ENCODE measurements at places on chromosomes 7 and 10.

GRCh38 chr10:19683356-19683755, 132.9 kb upstream of the PLXDC2 start:
- DNase-seq = no peak

DNA sequence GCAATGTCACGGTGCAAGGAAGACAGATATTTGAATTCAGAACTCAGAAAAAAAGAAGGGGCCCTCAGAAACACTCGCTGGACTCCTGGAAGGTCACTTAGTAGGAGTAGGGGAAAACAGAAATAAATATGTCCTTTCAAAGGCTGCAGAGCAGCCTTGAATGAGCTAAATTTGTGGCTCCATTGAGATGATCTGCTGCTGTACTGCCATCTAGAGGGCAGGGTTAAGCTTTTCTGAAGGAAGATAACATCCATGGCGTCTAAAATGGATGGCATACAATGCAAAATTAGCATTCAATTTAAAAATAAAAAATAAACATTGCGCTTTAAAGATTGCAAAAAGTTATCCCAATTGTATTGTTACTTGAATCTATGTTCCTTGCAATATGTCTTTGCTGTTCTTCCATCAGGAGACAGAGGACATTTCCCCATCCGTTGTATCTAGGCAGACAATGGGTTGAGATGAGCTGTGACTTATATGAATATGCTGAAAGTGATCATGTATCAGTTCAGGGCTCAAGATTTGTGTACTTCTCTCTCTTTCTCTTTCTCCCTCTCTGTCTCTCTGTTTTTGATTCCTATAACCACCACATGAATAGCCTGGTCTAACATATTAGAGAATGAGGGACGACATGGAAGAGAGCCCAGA, 642.2 kb downstream of the SH2D4B start:
- peak; percentile 56 for DNase-seq

GRCh38 chr10:12589291-12589690, 239.9 kb downstream of the CAMK1D start:
- DNase-seq = no peak

GRCh38 chr10:70753841-70754621, 31.1 kb downstream of the TBATA start:
- DNase-seq = no peak

GRCh38 chr10:8803992-8804391, 749.5 kb downstream of the GATA3 start:
- no peak for DNase-seq

GRCh38 chr7:22601812-22602565, 102.0 kb upstream of the STEAP1B start:
- DNase-seq = no peak

- DNase-seq = peak; percentile 32
Observed at GRCh38 chr10:101287997-101288635, 58.9 kb upstream of the LBX1 start.

GRCh38 chr7:114519240-114519639, 104.6 kb downstream of the FOXP2 start:
- no peak for DNase-seq

GRCh38 chr10:11225935-11226334, 208.3 kb downstream of the CELF2 start:
- peak; percentile 76 for DNase-seq

- DNase-seq = no peak
Observed at GRCh38 chr7:41787651-41788350, 84.9 kb upstream of the INHBA start.

GRCh38 chr7:43309706-43310022, 197.2 kb downstream of the HECW1 start:
- peak; percentile 6 for DNase-seq

DNA sequence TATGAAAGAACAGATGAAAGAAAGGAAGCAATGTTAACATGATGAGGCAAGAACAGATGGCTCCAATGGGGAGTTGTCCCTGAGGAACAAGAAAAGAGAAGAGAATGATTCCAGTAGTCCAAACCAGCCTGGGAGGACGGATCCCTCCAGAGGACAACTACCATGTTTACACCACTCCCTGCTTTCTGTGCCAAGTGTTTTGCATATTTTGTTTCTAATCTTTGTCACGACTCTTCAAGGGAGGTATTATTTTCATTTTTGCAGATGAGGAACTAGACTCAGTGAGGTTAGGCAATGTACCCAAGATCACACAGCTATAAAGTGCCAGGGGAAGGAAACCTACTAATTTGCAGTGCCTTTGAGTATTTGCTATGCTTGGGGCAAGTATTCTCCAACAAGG, 116.2 kb downstream of the PARP12 start:
- no peak for DNase-seq

DNA sequence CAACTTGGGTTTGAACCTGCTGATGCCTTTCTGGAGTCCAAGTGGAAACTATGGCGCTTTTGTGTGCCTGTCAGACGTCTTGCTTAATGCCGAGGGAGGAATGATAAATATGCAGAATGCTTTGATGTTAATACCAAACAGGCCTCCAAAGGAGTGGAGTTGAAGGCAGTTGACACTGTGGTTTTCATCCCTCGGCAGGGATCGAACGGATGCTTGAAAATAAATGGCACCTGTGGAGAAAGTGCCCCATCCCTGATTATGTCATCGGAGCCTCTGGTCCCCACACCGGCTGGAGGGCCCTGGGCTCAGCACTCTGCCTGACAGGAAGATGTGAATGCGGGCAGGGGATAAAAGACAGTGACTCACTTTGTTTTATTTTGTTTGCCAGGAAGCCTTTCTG, 148.7 kb upstream of the GPR26 start:
- no peak for DNase-seq

DNA sequence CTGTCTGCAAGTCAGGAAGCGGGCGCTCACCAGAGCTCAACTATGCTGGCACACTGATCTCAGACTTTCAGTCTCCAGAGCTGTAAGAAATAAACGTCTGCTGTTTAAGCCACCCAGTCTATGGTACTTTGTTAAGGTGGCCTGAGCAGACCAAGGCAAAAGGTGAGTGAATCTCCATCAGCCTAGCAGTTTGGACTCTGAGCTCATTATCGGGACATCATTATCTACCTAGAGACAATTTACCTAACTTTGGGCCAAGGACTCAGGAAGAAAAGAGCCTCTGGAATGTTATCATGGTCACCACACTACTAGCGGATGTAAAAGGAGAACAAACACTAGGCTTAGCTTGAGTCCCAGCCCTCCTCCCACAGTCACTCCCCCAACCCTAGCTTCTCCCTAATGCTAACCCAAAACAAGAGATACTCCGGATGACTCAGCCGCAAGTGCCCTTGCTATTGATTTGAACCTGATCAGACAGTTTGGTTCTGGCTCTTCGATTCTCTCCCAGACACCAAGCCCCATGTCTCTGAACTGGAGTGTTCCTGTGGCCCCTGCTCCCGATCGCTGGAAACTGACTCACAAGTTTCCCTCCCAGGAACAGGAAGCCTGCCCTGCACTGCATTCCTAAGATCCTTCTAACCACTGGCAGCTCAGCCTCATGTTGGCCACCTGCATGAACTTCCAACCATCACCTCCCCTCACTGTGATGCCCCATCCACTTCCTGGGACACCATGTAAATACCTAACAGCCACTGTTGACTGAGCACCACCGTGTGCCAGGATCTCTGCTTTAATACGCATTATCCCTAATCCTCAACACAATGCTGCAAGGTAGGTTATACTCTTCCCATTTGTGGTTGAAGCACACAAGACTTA, 34.5 kb downstream of the CREB3L2 start:
- no peak for DNase-seq

DNA sequence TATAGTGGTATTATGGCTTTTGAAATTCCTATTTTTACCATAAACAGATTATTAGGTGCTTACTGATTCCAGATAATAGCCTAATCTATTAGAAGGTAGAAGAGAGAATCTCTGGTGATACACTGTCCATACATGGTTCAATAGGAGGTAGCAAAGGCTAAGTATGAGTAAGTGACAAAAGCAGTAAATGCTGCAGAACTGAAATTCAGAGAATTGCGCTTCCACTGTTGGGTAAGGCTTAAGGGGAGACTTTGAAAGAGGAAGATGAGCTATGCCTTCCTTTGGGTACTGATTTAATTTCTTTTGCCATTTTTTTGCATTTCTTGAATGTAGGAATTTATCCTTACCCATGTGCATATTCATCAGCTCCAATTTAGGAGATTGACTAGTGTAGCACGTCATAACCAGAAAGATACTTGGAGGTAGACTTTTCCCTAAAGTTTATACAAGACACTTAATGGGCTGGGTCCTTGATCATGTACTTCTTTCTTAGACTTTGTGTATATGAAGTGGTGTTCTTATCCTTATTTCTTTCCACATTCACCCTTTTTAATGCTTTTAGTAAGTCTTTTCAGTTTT, 15.3 kb downstream of the MKLN1 start:
- DNase-seq = no peak

DNA sequence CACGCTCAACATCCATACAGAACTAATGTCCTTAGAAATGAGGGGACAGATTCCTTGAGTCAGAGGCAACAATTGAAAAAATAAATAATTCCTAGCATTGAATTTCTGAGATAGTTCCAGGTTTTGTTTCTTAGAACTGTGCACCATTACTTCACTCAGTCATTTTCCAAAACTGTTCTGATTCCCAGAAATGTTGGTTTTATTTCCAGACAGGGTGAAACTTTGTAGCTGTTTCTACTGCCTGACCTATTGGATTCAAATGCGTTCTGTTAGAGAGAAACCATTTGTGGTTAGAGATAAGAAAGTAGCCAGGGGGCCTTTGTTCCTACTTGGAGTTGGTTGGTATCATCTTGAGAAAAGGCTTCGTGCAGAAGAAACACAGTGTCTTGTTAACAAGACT, 8.1 kb upstream of the DEPP1 start:
- peak; percentile 75 for DNase-seq

DNA sequence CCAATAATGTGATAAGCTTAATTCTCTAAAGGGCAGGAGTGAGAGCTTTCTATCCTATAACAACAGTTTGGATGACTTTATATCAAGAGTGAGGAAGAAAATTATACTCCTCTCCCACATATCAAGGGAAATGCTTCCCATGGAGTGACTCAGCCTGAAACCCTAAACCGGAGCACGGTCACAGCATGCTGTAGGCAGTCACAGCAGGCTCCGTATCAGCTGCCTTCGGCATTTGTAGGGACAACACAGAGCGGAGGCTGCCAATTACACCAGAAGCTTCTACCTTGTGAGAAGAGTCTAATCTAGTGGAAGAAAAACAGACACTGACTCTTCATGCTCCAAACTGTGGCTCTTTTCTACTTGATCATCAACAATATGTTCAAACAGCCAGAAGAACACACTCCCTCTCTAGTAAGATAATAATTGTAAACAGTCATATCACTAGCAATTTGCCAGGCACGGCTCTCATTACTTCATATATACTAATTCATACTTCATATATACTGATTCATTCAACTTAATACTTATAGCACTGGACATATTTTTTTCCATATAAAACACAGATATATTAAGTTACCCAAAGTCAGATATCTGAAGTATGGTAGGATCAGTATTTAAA, 65.9 kb downstream of the DGKB start:
- DNase-seq = no peak

- DNase-seq = no peak
Observed at GRCh38 chr10:47041396-47042198, 130.4 kb downstream of the PTPN20 start.

- DNase-seq = no peak
Observed at GRCh38 chr7:115289971-115290370, 368.1 kb downstream of the MDFIC start.

GRCh38 chr10:92969151-92969550, 91.4 kb upstream of the CYP26C1 start:
- no peak for DNase-seq

GRCh38 chr7:30281791-30282190, 2.6 kb upstream of the ZNRF2 start:
- no peak for DNase-seq

- no peak for DNase-seq
Observed at GRCh38 chr10:77358656-77359055, 279.0 kb downstream of the KCNMA1 start.

All from hematopoietic multipotent progenitor cell treated with erythropoietin and hydrocortisone succinate and interleukin-3 and kit ligand, for 6 days (in vitro differentiated cells).